ENCODE measurements at places on chromosomes 6 and 20. TPM values are rescaled to one million over a fixed set of nuclear protein-coding genes. Genes with fewer than 3 reads are reported as not detected.

OR10C1 gene
- not detected for total RNA-seq

KCNQ2 gene
- total RNA-seq: not detected

ABHD16B gene
- not detected for total RNA-seq

PROKR2 gene
- not detected for total RNA-seq

CAPN11 gene
- not detected for total RNA-seq

C4B gene
- total RNA-seq: 2.1 TPM

CYP24A1 gene
- total RNA-seq: not detected

Measured in hair follicle dermal papilla cell (primary cell).